Stimulated activated CD4-positive, alpha-beta T cell treated with anti-CD3 and anti-CD28 coated beads, Interleukin-1b, Interleukin-23, amount 100 ng/mL, for 1 hour (primary cell): ENCODE measurements at places on chromosomes 16 and 17.

GRCh38 chr17:11240041-11240840, 772 bp upstream of the SHISA6 start:
- DNase-seq, result no peak

DNA sequence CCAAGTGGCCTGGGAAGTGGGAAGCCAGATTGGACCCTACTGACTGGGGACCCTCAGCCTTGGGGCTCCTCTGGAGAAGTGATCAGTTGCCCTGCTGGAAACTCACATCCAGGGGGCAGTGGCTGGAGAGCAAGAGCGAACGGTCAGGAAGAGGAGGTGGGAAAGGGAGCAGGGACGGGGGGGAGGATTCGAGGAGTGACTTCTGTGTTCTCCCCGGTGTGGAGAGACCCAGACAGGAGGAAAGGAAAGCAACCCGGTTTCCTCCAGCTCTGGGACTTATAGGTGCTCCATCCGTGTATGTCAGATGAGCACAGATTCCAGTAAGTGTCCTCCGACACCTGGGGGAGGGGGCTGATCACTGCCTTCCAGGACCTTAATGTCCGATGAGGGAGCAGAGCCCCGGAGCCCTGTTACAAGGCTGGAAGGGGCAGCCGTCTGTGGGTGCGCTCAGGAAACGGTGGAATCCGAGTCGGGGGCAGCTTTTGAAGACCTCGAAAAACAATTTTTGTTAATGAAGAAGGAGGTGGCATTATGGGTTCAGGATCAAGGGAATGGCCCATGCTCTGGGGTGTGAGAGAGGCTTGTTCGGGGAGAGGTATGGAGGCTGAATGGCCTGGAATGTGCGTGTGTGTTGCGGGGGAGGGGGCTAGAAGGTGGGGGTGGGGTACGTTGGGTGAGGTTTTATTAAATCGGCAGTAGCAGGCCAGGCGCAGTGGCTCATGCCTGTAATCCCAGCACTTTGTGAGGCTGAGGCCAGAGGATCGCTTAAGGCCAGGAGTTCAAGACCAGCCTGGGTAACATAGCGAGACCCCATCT, 34.8 kb upstream of the NDRG4 start:
- no peak for DNase-seq

- no peak for DNase-seq
Observed at GRCh38 chr17:9928601-9929333, 23.7 kb upstream of the RCVRN start.

- no peak for DNase-seq
Observed at GRCh38 chr17:62702746-62703260, 75.3 kb downstream of the MRC2 start.

- DNase-seq, result no peak
Observed at GRCh38 chr17:53353919-53354351, 468.8 kb upstream of the KIF2B start.

DNA sequence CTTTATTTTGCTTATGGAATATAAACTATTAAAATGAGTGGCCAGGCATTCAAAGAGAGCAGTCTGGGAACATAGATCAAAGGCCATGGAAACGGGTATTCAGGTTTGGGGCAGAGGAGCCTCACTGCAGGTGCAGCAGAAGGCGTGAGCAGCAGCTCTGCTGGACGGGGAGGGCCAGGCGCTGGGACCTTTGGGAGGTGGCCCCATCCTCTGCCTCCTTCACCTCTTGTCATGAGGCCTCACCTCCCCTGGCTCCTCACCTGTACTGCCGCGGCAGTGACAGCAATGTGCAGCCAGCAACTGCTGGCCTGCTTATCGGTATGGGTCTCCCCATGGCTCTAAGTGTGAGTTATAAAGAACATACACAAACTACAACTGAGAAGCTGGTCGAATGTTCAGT, 109.4 kb downstream of the CDK5R1 start:
- DNase-seq, result no peak

DNA sequence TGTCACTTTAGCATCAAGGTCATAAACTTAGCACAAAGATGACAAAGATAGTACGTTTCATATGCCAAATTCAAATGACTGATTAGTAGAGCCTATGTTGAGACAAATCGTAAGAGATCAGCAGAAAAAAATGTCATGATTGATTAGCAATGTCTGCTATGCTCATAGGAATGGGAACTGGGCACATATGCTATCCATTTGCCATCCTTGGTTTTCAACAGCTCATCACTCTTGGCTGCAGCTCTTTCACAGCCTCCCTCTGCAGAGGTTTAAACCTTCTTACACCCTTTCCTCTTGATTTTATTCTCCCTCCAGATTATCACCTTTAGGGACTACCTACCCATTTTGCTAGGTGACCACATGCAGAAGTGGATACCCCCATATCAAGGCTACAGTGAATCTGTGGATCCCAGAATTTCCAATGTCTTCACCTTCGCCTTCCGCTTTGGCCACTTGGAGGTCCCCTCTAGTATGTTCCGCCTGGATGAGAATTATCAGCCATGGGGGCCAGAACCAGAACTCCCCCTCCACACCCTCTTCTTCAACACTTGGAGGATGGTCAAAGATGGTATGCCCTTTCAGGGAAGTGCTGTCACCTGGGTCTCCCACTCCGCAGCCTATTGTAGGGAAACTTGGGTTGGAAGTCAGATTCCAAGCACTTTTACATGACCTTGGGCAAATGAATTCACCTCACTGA, 16.2 kb downstream of the MPO start:
- DNase-seq, result no peak

- DNase-seq, result no peak
Observed at GRCh38 chr17:17087424-17088015, 45.3 kb downstream of the MPRIP start.

DNA sequence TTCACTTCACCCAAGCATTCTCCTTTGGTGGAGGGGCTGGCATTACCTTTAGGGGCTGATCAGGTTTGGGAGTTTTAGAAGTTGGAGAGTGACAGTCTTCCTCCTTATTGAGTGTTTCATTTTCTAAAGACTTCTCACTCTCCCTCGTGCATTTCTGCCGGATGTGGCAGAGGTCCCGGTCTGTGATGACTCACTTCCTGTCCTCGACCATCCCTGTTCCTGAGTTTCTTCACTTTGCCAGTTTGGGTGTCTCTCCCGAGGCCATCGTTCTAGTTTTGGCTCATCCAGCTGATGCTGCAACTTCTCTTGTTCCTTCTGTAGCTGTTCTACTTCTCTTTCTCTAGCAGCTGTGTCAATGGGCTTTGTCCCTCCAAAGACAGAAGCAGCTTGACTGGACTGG, 104.3 kb downstream of the PHKB start:
- DNase-seq, result no peak

- no peak for DNase-seq
Observed at GRCh38 chr17:49738456-49739163, 25.3 kb downstream of the FAM117A start.

GRCh38 chr17:45914047-45914717, 19.8 kb downstream of the MAPT start:
- DNase-seq, result no peak

- DNase-seq, result no peak
Observed at GRCh38 chr17:35387496-35387895, 14.1 kb upstream of the SLFN11 start.

DNA sequence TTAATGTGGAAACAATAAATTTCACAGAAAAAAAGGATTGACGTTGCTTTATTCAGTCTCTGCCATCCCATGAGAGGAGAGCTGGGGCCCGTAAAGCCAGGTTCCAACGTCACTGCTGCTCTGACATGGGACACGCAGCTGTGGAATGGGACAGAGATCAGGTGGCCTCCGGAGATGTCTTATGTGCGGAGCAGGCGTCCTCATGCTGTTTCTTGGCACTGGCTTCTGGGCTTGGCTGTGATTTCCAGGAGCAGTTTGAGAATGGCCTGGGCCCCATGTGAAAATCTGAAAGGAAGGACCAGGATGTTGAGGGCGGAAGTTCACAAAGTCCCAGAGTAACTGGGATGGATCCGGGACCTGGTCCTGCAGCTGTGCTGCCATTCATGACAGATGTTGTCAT, 32.4 kb downstream of the NDEL1 start:
- no peak for DNase-seq

GRCh38 chr17:77692571-77693161, 265.8 kb upstream of the TNRC6C start:
- DNase-seq, result no peak

- DNase-seq, result no peak
Observed at GRCh38 chr17:48134912-48135480, 27.4 kb downstream of the SNX11 start.

DNA sequence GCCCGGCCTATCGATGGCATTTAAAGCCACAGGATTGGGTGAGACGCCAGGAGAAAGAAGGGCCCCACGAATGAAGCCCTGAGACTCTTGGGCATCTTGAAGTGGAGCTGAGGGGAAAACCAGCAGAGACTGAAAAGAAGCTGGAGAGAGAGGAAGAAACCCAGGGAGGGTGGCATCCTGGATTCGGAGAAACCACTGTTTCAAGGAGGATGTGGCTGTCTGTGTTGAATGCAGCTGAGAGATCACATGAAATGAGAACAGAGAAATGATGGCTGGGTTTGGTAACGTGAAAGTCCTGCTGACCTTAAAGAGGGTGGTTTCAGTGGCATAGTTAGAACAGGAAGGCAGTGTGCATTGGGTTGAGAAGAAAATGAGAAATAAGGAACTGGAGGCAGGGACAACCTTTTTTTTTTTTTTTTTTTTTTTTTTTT, 3.8 kb downstream of the TNFSF12 start:
- DNase-seq, result no peak

DNA sequence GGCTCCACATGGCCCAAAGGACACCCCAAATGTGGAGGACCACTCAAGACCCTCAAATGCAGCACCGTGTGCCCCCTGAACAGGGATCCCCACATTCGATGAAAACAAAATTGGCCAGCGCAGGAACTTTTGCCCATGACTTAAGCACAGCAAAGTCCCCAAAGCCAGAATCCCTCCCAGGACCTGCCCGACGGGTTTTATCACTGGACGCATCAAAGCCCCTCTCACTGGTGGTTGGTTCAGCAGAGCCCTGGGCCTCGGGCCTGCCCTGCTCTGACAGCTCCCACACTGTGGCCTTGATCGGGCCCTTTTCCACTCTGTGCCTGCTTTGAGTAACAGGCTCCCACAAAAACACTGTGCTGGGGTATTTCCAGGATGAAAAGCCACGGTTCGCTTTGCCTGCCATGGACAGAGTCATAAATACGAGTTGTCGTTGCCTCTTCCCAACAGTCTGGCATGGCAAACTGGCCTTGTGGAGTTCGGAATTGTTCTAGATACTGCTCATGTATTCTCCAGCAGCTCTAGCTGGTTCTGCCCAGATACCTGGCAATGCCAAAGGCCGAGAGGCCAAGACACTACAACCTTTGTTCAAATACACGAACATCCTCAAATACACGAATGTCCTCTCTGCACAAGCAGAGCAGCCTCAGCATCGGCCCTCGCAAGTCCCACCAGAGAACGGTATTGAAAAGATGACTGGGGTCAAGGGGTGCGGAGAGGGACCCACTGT, 46.4 kb downstream of the TBC1D16 start:
- DNase-seq, result no peak

DNA sequence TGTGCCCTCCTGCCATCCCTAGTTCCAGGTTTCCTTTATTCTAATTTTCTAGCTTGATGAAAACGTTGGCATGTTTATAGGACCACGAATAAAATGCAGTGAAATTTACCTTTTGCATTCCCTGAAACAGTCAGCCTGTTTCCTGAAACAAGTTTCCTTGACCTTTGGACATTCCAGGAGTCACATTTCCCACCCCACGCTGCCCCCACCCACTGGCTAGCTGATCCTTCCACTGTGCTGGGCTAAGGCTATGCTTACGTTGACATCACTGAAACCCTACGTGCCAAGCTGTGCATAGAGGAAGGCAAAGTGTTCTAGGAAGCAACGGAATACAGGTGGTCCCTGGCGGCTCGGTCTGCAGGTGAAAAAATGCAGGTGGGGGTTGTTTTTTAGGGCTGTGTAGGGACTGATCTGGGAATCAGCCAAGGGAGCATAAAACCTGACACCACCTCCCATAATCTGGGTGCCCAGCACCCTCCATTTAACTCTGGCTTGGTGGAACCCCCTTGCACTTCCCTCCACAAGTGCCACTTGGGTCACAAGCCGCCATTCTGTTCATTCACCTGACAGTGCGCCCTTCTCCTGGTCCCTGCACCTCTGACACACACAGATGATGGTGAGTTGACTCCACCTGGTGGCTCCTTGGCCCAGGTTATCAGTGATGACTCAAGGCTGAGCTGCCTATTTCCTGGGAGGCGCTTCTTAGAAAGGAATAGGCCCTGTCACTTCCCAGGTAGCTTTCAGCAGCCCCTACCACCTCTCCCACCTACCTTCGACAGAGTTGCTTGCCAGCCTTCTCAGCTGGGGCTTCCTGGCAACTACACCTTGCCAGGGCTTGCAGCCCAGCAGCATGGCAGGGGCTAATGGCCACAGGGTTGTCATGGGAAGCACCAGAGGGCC, 83.7 kb downstream of the N4BP1 start:
- no peak for DNase-seq

DNA sequence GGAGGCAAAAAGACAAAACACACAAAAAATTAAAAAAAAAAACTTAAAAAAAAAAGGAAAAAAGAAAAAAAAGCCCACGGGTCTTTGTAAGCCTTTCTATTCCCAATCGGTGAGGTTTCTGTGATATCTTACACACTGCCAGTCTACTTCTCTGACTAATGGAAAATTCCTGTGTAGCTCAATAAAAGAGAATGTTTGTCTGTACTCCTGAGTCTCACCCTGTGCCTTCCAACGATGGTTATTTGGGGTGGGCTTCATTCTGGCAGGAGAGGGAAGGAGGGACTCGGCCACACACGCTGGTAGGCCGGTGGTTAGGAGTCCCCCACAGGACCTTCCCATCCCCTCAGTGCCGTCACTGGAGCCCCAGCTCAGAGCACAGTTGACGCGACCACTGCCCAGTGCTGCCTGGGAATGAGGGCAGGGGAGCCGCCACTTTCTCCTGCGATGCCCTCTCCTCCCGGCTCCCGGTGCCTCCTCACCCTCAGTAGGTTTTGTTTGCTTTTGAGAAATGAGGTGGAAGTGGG, 68.0 kb downstream of the AMFR start:
- DNase-seq, result no peak

DNA sequence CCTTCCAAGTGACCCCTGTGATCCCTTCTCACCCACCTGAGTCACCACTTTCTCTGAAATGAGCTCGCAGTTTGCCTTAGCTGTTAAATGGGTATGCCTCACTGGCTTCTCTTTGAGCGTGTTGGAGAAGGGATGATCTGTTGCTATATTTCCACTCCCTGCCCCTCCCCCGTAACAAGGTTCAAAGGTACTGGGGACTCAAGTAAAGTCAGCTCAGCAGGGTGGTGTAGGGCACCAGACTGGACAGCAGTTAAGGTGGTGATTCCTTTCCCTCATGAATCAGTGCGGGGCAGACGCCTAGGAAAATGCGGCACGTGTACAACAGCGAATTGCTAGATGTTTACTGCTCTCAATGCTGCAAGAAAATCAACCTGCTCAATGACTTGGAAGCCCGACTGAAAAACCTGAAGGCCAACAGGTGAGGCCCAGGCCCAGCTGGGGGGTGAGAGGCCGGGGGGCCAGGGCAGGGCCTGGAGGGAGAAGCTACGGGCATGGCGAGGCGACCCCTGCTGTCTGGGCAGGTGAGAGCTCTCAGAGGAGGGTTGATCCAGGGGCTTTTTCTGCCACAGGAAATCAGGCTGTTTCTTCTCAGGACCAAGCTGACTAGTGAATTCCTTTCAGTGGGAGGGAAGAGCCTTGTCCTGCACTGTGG, 130.3 kb downstream of the RAB11FIP4 start:
- no peak for DNase-seq
